ENCODE measurements at places on chromosomes 12 and 14. TPM values are rescaled to one million over a fixed set of nuclear protein-coding genes. Genes with fewer than 3 reads are reported as not detected.

Gene C12orf60
- 1.2 TPM for total RNA-seq

DNA sequence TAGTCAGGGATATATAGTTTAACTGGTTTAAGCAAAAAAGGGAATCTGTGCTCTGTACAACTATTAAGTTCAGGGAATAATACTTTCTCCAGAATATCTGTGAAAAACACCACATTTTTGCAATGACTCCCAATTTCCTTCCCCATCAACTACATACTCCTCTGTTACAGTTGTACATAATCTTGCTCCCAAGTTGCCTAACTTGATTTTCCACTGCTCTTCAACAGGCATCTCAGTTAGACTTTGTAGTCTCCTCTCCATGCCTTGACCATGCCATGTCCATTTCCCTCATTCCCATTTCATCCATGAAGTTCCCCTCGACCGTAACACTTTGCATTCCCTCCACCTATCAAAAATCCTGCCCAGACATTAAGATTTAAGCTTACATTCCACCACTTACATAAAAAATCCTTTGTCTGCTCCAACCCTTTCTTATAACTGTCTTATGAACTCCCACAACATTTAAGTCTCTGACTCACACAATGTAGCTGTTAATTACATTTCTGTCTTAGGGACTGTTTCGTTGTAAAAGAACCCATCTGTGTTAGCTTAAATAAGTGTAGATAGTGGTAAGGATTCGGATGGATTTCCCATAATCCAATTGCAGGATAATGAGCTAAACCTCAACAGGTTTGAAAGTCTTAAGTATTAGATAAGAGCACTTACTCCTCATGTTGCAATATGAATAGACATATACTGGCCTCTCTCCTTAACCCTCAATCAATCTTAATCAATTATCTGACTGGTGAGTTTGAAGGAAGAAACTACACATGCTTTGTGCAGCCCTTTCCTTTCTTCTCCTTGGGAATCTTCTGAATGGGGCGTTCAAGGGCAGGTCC is 156.5 kb downstream of the PAWR start:
- DNase-seq = no peak

DNA sequence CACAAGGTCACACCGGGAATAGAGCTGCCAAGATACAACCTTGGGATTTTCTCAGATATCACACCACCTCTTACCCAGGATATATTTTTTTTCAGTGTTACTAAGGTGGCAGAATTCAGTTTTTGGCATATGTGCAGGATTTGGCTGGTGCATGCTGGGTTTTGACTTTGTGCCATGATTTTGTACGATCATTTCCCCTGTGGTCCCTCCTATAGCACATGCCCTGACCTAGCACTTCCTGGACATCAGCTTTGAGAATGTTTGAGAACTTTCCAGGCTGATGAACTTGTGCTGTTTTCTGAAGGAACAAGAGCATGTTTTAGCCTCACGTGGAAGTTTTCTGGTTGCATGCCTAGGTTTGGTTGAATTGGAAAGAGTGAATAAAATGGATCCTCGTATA is 11.0 kb upstream of the TBPL2 start:
- DNase-seq = no peak

Gene CISTR
- not detected for total RNA-seq

GRCh38 chr14:31489691-31490090 is 1.9 kb upstream of the GPR33 start:
- DNase-seq = no peak

Gene FAIM2
- total RNA-seq = not detected

DNA sequence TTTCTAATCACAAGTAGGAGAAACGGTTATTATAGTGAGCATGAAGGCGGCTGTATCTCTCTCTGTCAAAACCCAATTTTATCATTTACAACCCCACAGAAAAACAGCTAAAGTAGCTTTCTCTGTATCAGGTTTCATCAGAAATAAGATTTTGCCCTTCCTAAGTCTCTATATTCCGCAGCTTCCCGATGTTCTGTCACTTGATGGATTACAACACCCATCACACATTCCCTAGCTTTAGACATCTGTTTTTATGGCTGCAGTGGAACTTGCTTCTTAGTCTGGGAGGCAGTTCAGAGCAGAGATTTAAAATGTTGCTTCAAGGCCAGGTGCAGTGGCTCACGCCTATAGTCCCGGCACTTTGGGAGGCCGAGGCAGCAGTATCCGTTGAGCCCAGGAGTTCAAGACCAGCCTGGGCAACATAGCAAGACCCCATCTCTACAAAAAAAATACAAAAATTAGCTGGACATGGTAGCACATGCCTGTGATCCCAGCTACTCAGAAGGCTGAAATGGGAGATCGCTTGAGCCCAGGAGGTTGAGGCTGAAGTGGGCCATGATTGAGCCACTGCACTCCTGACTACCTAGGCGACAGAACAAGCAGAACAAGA is 27.6 kb upstream of the FOXN3 start:
- DNase-seq = no peak

DNA sequence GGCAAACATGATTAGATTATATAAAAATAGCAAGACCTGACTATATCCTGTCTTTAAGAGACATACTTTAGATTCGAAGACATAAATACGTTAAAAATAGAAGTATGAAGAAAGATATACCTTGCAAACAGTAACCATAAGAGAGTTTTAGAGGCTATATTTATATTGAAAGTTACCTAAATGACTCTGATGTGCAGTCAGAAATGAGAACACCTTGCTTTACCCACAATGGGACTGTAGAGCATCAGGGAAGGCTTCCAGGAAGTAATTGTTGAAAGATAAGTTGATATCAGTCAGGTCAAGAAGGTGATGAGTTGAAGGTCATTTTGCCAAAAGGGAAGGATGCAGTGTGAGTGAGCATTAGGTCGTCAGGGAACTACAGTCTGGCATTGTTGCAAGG is 110.2 kb downstream of the NEDD1 start:
- no peak for DNase-seq

Gene PTGER2
- total RNA-seq = 2.2 TPM

Measured in epithelial cell of proximal tubule (primary cell).